ENCODE measurements at places on chromosomes 1 and 21. TPM values are rescaled to one million over a fixed set of nuclear protein-coding genes. Genes with fewer than 3 reads are reported as not detected.

RHBDL2 gene
- polyA plus RNA-seq = not detected

GRCh38 chr1:56452027-56453011, 127.0 kb downstream of the PLPP3 start:
- no peak for DNase-seq

- peak; percentile 60 for DNase-seq
Observed at GRCh38 chr1:160767395-160768294, 28.3 kb upstream of the LY9 start.

DNA sequence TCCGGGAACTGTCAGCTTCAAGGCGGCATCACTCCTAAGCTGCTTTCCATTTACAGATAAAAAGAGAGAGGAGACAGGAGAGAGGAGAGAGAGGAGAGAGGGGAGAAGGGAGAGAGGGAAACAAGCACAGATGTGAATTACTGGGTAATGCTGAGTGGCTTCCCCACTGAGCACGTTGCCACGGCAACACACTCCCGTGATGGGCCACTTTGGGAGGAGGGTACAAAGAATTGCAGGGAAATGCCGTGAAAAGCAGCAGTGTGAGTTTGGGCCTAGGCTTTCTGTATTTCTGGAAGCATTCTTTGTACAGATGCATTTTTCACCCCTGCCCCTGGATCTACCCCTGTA, 128.0 kb upstream of the IRF2BP2 start:
- no peak for DNase-seq

SARS1 gene
- 163 TPM for polyA plus RNA-seq

PTPN22 gene
- 49.9 TPM for polyA plus RNA-seq

GRCh38 chr1:187374082-187374481, 545.3 kb downstream of the PLA2G4A start:
- DNase-seq = no peak

PACC1 gene
- 18.5 TPM for polyA plus RNA-seq

DNA sequence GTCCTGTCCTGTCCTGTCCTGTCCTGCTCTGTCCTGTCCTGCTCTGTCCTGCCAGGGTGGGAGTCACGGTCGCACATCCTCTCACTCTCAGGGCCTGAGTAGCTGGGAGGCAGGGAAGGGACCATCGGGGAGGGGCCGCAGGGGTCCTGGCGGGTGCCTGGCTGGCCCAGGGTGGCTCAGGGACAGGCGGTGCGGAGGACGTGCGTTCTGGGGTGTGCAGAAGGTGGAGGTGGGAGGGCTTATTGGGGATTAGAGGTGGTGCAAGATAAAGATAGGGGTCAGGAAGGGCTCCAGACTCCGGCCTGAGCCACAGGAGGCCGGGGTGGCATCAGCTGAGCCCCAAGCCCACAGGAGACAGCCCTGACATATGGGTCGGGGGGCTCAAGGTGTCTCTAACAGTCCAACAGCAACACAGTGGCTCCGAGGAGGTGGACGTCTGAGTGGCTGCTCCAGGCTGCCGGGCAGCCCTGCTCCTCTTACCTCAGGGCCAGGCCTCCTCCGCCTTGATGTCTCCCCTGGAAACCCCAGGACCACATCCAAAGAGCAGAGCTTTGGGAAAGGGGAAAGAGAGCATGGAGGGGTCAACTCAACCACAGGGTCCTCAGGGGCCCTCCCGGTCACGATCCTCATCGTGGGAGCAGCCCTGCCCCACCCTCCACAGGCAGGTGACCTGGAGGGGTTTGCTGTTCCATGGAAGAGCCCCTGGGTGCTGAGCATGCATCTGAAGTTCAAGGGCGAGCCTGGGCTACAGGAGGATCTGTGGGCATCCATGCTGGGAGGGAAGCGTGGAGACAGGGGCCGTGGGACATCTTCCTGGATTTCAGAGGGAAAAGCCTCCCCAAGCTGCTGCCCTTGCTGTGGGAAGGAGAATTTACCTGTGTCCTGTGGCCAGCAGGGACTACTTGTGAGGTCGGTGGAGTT, 39.6 kb upstream of the ADARB1 start:
- no peak for DNase-seq

GRCh38 chr1:159867664-159868026, 5.2 kb upstream of the VSIG8 start:
- no peak for DNase-seq
